ENCODE measurements at places on chromosomes 7 and 10. TPM values are rescaled to one million over a fixed set of nuclear protein-coding genes. Genes with fewer than 3 reads are reported as not detected.
A peak's percentile ranks its signal among the peaks of the same experiment; 100 is the strongest.

Gene ZNRF2
- 28.8 TPM for total RNA-seq

DNA sequence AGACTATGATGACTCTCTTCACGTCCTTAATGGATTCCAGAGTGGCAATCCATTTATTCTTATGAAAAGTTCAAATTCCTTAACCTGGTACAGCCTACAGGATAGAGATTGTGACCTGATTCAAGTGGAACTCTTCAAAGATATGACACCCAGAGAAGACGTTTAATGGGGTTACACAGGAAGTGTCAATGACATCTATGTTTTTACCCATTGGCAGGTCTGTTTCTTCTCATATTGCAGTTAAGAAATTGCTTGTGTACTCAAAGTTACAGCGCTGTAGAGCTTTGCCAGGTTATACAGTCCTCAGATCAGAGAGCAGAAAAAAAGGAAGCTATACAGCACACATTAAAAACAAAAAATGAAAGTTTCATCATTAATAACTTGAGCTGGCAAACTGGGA is 367.4 kb downstream of the THSD7A start:
- no peak for DNase-seq

DNA sequence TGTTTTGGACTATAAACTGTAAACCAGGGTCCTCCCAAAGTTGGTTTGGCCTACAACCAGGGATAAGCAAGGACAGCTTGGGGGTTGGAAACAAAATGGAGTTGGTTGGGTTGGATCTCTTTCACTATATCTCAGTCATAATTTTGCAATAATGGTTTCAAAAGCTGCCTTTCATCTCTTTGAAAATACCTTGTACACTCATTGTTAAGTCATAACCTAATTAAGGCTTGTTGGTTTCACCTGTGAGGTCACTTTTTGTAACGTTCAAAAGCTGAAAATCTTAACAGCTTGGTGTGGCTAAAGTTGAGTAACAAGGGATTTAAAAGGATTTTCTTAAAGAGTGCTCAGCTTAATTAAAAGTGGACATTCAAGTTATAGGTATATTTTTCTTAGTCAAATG is 476.1 kb downstream of the IPMK start:
- no peak for DNase-seq

Gene ARHGAP22
- total RNA-seq, result 0.88 TPM

Gene SSMEM1
- not detected for total RNA-seq

Gene PCLO
- not detected for total RNA-seq

Gene TRIM73
- total RNA-seq, result 35.1 TPM

DNA sequence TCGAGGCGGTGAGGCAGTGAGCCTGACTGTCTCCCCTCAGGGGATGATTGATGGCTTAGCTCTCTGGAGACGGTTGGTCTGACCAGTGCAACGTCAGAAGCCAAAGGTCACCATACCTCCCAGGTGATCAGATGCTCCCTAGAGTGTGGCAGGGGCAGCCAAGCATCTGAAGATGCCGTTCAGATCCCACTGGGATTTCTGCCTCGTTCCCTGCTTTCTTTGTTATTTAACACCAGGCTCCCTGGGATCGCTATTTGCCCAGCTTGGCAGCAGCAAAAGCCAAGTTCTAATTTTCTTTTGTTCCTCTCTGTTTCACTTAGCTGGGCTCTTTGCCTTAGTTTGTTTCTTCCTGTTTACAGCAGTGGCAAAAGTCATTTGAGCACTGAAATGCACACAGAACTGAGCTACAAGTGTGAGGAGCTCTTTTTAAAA is 53.5 kb upstream of the SVIL start:
- no peak for DNase-seq

DNA sequence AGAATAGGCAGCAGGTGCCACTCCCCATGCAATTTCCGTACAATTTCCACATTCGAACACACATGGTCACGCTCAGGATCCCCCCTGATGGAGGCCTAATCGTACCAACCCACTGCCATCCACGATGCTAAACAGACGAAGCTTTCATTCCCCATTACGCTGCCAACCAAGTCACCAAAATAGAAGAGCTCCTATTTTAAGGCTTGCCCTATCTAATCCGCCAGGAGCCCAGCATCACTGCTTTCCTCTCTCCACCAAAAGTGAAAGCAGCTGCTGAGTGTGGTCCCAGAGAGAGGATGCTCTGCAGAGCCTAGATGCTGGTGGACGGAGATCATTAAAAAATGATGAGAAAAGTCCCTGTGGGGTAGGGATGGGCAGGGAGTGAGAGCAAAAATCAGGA is 43.3 kb downstream of the HSPA12A start:
- DNase-seq, result no peak

GRCh38 chr7:107039199-107039900 is 5.2 kb upstream of the PRKAR2B start:
- no peak for DNase-seq

DNA sequence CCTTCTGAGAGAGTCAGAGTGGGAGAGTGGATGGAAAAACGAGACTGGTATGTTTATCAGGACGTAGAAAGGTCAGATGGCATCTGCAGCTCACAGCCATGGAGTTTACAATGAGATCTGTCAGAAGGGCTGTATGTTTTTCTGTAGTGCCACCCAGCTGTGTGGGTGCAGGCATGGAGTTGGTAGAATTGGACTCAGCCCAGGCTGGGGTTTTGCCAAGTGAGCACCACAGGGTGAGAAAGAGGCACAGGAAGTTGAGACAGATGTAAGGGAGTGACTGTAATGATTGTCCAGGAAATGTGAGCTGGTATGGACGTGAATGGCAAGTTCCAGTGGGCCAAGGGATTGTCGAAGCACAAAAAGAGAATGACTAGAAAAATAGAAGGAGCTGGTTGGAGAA is 9.1 kb upstream of the ZYX start:
- DNase-seq, result peak; percentile 49

Gene SPACDR
- total RNA-seq, result 4.5 TPM

GRCh38 chr7:139049936-139050335 is 14.1 kb upstream of the ZC3HAV1L start:
- DNase-seq, result no peak

Gene SLC39A12
- total RNA-seq, result not detected

Gene CAMK1D
- 16.2 TPM for total RNA-seq

Measured in naive thymus-derived CD8-positive, alpha-beta T cell (primary cell).